CD4-positive, alpha-beta T cell treated with Interleukin-2 at 100 ng/mL for 4 hours (primary cell): ENCODE measurements at places on chromosomes 5 and 9.

DNA sequence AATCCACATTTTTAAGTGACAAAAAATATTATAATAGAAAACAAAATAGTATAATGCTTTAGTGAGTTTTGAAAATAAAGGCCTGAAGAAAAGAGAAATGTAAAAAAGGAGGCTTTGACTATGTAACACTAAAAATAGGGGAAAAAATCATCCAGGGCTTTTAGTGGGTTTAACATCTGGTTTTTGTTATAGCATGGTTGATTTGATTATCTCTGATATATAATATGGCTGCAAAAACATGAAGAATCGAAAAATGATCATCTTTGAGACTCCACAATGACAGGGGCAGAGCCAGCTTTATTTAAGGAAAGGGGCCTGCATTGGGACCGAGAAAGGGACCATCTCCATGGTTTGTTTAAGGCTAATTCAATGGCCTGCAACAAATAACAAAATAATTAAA, 393.8 kb downstream of the PLK2 start:
- DNase-seq = no peak

GRCh38 chr5:150305095-150305494, 2.4 kb upstream of the ARSI start:
- no peak for DNase-seq

DNA sequence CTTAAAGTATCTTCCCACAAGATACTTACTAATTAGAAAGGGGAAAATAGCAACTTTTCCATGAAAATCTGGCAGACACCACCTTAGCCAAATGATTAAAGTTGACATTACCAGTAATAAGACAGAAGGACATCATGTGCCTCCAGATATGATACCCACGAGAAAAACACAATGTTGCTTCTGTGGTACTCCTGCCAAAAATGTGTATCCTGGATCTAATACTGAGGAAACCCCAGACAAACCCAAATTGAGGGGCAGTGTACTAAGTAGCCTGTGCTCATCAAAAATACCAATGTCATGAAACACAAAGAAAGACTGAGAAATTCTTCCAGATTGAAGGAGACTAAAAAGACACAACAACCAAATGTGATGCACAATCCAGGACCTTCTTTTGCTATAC, 85.3 kb downstream of the TTLL11 start:
- DNase-seq = no peak

DNA sequence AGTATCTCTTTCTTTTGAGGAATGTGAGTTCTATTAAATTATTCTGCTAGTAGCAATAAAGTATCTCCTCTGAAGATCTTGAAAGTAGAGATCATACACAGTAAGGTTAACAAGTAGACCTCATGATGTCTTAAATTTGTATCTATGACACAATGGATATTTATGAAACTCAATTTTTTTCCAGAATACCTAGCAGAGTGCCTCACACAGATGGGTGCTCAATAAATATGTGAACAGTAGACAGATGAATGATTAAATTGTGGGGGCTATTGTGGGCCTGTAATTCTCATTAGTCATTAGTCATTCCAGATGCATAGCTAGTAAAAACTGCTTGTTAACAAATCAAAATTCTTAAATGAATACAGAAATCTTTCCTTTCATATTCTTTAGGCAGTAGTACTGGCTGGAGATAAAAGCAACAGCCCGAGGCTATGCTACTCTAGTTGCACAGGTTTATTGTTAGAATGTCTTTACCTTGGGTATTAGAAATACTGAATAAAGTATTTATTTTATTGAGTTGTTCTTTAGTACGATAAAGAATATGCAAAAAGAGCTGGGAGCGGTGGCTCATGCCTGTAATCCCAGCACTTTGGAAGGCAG, 22.0 kb downstream of the CHD1 start:
- no peak for DNase-seq

GRCh38 chr9:93196096-93197055, 12.4 kb downstream of the WNK2 start:
- no peak for DNase-seq

GRCh38 chr9:130639124-130639765, 25.1 kb upstream of the PRDM12 start:
- no peak for DNase-seq

GRCh38 chr9:127470662-127471061, 19.4 kb downstream of the LRSAM1 start:
- DNase-seq = no peak

- DNase-seq = no peak
Measured at GRCh38 chr5:175728885-175729828, 71.3 kb downstream of the HRH2 start.

DNA sequence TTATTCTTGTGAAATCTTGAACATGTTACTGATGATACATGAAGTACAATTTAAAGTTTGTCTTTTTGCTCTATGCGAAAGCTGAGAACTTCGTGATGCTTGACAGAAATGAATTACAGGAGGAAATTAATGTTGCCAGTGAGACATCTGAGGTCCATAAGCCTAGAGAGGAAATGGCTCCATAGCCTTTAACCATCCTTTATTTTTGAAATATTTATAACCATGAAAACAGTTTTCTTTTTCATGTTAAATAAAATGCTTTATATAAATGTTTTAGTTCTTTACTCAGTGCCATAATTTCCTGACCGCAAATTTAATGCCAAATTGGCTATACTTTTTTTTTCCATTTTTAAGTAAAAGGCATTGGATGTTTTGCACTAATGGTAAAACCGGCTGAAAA, 29.1 kb downstream of the F2RL2 start:
- no peak for DNase-seq

- DNase-seq = no peak
Measured at GRCh38 chr5:43044181-43044914, 4.2 kb upstream of the ANXA2R start.

DNA sequence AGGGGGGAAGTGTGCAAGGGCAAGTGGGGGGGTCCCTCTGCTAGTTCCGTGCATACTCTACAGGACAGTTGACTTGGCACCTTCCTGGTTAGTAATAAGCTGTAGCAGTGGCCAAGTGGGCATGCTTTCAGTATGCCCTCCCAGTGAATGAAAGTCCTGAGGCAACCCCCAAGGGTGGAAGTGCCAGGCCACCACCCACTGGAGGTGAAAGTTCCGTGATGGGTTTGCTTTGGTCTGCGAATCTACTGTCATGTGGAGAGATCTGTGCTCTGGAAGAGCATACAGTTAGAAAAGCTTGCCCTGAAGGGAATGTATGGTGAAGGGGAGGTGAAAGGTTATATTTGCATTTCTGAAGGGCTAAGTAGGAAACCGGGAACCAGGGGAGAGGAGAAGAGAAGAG, 10.3 kb downstream of the FXN start:
- DNase-seq = no peak

DNA sequence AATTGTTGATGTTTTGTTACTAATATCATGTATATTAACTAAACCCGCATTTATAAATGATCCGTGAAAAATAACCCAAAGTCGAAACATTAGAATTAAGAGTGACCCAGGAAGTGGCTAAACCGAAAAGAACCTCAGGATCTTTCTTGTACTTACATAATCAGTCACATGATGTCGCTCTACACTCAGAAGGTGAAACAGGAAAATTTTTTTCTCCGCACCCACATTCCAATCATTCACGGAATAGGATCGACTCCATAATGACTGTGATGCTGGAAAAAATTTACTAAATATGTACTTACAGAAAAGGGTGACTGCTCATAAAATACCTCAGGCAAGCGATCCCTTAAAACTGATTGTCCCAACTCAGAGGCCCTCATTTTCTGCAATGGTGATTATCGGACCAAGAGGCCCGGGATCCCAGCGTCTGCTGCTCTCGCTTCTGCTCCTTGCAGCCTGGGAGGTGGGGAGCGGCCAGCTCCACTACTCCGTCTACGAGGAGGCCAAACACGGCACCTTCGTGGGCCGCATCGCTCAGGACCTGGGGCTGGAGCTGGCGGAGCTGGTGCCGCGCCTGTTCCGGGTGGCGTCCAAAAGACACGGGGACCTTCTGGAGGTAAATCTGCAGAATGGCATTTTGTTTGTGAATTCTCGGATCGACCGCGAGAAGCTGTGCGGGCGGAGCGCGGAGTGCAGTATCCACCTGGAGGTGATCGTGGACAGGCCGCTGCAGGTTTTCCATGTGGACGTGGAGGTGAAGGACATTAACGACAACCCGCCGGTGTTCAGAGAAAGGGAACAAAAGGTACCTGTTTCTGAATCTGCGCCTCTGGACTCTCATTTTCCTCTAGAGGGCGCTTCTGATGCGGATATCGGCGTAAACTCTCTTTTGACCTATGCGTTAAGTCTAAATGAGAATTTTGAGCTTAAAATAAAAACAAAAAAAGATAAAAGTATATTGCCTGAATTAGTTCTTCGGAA, at the start of gene PCDHA12:
TSS of gene PCDHA12 (plus strand) at position 224 of the 981 bp plus-strand sequence. CDS start at position 389, 165 bp downstream.
- DNase-seq = no peak

GRCh38 chr5:133470841-133471240, 141.5 kb downstream of the FSTL4 start:
- no peak for DNase-seq

DNA sequence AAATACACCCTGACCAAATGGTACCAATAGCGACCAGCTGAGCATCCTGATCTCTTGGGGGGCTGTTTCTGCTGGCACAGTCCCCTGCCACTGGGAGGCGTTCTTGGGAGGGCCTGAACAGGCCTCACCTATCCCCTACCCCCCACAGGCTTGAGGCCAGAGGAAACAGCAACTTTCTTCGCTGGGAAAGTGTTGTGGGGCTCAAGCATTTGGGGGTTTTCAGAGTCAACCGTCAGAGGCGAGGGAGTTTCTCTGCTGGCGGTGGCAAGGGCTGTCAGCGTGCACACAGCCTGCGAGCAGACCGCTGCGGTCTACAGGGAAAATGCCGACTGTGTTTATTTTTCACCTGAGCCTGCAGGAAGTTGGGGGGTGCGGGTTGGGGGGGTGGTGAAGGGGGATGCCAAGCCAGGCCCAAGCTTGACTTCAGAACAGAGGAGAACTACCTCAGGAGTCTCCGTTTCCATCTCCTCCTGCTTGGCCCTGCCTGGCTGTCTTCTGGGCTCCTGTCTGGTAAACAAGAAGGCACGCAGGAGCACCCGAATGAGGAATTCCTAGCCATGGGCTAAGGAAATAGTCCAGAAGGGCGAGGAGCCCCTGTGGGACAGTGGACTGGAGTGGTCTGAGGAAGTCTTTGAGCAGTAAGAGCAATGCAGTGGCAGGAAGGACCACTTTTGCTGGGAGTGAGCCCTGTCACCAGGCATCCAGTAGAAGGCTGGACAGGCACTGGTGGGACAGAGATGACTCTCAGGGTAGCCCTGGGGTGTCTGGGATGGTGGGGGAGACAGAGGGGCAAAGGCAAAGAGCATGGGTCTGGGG, 18.1 kb downstream of the TCF7 start:
- peak; percentile 86 for DNase-seq

DNA sequence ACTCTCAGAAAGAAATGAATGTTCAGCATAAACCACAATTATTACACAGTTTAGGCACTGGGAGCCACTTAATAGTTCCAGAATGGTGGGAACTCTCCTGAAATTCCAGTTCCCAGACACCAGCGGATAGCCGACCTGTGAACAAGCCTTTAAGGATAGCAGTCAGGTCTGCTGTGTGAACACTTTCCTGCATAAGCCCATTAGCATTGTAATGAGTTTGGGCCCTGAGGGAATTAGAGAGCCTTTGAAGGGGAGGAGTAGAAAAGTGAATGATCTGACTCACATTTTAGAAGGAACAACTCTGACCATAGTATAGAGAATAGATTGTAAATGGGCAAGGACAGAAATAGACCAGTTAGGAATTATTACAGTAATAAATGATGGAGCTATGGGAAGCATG, 189.1 kb downstream of the ADGRV1 start:
- no peak for DNase-seq

- no peak for DNase-seq
Measured at GRCh38 chr5:163760498-163760897, 255.1 kb downstream of the MAT2B start.

DNA sequence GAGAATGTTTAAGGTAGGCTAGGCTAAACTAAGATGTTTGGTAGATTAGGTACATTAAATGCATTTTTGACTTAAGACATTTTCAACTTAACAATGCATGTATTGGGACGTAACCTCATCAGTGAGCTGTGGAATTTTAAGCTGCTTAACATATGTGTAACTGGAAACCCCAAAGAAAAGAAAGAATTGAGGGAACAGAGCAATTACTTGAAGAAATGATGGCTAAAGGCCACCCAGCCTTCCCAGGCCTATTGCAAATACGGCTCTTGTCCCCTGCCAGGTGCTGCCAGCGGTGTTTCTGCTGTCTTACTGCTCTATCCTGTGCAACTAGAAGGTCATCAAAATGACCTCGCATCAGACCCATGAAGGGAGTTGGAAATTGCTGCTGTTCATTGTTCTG, 52.0 kb downstream of the RICTOR start:
- no peak for DNase-seq

DNA sequence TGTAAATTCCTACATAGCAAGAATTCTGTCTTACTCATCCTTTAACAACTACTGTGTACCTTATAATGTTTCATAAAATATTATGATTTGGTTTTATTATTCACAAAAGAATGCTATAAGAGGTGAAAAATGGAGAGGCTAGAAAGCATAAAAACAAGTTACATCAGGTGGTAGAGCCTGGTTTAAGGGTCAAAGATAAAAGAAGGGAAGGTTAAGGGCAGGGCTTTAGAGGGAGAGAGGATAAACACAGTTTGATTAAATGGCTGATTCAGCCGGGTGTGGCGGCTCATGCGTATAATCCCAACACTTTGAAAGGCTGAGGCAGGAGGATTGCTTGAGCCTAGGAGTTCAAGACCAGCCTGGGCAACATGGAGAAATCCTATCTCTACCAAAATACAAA, 40.4 kb upstream of the HSPB3 start:
- no peak for DNase-seq

DNA sequence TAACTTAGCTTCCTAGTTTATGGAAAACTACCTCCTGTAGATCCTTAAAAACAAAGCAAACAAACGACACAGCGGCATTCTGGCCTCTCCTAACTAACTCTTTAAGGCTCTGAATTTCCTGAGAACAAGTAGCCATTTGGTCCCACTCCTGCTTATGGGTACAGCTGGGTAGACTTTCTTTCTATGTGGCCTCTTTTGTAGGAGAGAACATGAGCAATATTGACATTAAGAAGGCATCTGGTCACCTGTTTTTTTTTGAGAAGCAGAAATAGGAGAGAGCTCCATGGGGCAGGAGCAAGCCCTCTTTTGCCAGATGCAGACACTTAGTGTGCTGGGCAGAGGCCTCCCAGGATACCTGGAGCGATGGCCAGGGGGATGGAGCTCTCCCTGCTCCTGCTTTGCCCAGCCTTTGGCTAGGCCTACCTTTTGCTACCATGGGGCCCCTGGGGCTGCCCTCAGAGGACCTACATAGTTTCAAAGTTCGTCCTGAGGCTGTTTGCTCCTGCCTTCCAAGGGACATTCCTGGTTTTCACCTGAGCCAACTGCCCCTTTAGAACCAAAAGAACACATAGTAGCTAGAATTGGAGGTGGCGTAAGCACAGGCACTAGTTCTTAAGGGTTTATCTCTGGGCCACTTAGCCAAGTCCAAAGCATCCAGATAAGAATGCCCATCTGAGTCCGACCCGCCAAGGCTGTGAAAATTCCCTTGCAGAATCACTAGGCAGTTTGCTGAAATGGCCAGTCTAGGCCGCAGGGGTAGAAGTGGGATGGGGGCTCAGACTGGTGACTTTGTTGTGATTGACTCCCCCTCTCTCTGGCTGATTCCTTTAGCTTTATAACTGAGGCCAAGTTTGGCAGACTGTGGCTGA, 2.4 kb upstream of the STC2 start:
- no peak for DNase-seq

GRCh38 chr5:68479524-68479923, 264.0 kb downstream of the PIK3R1 start:
- no peak for DNase-seq
